NCI-H1694 (cell line): ENCODE measurements at places on chromosomes 6 and 20.

- DNase-seq: no peak
Observed at GRCh38 chr6:14055541-14055940, 62.0 kb upstream of the CD83 start.

- DNase-seq: no peak
Observed at GRCh38 chr6:27777126-27777525, 135.1 kb downstream of the OR2B2 start.

- no peak for DNase-seq
Observed at GRCh38 chr6:145028144-145028818, 707.0 kb downstream of the EPM2A start.

- no peak for DNase-seq
Observed at GRCh38 chr20:53657732-53658131, 64.1 kb upstream of the ZNF217 start.

GRCh38 chr20:5719861-5720403 is 30.3 kb upstream of the SHLD1 start:
- DNase-seq: no peak

DNA sequence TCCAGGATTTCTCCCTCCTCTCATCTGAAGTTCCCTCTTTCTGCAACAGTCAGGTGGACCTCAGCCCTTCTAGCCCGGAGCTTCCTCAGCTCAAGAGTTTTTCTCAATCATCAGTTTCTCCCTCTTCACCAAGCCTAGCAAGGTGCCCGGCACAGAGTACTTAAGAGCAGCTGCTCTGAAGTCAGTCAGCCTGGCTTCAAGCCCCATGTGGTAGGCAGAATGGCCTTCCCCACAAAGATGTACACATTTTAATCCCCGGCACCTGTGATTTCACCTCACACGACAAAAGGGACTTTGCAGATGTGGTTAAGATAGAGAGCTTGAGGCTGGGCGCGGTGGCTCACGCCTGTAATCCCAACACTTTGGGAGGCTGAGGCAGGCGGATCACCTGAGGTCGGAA is 15.1 kb upstream of the RBPJL start:
- no peak for DNase-seq

DNA sequence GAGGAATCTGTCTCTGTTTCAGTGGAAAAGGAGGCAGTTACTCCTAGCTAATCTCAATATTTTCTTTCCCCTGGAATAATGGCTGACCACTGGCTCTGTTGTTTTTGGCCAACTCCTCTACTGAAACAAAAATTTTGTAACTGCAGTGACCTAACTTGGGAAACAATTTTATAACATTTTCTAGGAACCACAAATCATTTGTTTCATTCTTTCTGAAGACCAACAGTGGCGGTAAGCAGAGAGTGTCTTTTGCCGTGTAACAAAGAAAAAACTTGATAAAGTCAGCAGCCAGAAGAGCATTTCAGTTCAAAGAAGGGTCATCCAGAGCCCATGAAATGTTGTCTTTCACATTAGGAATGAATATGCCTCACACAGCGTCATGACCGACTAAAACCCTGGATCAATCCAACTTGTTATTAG is 11.8 kb upstream of the BFSP1 start:
- DNase-seq: no peak

GRCh38 chr20:25254986-25255680 is 7.2 kb downstream of the PYGB start:
- no peak for DNase-seq

DNA sequence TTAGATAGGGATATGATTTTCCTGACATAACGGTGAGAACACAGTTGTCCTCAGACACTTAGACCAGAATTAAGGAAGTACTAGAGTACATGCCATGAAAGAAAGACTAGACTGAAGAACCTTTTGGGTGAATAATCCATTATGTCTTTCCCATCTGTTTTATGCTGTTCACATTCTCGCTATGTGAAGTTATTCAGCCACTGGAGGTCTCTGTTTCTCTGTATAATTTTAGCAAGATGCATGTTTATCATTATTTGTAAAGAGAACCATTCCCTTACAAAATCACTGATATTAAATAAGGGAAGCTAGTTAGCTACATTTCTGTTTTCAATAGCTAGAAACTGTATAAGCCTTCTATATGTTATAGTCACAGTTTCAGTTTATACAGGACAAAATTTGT is 391.9 kb downstream of the CD109 start:
- DNase-seq: no peak

GRCh38 chr20:55790178-55790577 is 215.1 kb downstream of the CBLN4 start:
- no peak for DNase-seq

DNA sequence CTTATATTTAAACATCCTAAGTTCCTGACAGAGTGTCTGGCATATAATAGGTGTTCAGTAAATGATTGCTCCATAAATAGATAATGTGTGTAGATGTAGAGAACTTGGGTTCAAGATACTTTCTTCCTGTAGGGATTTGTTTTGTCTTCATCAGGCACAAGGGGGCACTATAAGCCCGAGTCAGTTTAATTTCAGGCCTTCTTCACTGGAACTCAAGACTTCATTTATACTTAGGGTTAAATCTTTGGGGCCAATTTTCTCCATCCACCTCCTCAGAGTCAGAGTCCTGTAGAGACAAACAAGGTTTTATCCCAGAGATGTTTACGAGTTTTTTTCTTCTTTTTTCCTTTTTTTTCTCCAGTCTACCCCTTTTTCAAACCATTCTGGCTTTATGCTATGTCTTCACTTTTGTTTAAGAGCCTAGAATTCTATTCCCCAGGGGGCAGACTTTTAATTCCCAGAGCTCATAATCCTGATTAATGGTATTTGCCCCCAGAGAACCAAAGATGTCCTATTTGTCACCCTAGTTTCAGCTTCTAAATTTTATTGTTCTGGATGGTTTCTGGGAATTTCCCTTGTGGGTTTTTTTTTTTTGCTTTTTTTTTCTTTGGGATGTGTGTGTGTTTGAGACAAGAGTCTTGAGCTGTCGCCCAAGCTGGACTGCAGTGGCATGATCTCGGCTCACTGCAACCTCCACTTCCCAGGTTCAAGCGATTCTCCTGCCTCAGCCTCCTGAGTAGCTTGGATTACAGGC is 88.4 kb downstream of the HFE start:
- DNase-seq: peak; percentile 7

GRCh38 chr6:67875877-67876383 is 759.2 kb upstream of the ADGRB3 start:
- no peak for DNase-seq

GRCh38 chr6:11209906-11210305 is 22.6 kb downstream of the NEDD9 start:
- no peak for DNase-seq

- no peak for DNase-seq
Observed at GRCh38 chr6:7452898-7453297, 63.3 kb downstream of the RIOK1 start.

GRCh38 chr6:22157233-22157632 is 139.6 kb downstream of the PRL start:
- no peak for DNase-seq

DNA sequence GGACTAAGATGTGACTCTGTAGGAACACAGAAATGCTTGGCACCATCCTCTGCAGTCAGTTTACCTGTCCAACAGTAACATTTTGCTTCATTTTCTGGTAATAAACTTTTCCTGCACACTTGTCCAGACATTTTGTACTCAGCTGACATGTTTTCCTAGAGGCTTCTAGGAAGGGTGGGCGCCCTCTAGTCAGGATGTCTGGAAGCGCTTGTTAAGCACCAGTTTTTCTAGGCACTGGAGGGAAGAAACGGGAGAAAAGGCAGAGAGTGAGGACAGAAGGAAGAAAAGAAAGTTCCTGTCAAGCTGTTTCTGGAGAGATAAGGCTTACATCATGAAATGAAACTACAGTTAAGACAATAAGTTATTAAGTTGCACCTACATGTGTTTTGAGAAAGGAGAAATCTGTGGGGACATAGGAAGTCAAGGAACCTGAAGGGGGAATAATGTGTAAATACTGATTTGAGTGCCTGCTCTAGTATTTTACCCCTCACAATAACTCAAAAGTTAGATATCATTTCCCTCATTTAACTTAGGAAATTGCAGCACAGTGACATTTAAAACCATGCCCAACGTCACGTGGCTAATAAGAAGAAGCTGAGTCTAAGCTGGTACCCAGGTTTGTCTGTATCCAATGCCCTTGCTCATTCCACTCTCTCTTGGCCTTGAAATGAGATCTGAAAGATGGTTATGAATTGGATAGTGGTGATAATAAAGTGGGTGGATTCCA is 42.7 kb upstream of the TNFRSF21 start:
- no peak for DNase-seq

DNA sequence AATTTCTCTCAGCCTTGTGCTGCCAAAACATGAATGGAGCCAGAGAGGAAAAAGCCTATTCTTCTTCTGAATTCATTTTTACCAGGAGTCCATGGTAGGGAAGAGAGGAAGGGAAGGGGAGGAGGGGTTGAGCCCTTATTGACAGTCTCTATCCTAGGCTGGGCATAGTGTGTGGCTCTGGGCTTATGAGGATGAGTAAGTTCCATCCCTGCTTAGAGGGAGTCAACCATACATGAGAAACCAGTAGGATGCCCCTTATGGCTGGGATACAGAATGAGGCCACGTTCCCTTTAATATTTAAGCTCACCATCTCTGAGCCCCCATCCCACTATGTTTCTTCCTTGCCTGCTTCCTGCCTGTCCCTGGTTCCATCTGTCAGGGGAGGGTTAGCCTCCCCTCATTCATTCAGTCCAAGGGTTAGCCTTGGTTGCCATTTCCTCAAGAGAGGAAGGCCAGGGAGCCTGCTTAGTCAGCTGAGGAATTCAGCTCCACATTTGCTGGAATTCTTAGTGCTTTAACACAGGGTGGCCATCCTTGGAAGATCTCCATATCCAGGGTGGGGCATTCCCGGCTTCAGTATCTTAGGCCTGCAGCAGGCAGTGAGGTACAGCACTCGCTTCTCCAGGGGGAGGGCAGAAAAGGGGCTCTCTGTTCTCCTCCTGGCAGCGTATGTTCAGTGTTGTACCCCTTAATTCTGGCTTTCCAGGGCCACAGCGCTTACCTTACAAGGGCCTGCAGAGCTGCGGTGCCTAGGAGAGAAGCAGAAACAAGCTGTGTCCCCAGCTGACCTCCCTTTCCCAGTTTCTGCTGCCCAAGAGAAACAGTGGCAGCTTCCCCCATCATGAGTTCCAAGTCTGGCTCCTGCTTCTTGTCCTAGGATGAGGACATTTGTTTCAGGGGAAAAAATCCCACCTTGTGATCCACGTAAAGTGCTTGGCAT is 12.5 kb downstream of the SIRT5 start:
- DNase-seq: no peak

- DNase-seq: no peak
Observed at GRCh38 chr6:170274713-170275560, 15.9 kb downstream of the DLL1 start.

DNA sequence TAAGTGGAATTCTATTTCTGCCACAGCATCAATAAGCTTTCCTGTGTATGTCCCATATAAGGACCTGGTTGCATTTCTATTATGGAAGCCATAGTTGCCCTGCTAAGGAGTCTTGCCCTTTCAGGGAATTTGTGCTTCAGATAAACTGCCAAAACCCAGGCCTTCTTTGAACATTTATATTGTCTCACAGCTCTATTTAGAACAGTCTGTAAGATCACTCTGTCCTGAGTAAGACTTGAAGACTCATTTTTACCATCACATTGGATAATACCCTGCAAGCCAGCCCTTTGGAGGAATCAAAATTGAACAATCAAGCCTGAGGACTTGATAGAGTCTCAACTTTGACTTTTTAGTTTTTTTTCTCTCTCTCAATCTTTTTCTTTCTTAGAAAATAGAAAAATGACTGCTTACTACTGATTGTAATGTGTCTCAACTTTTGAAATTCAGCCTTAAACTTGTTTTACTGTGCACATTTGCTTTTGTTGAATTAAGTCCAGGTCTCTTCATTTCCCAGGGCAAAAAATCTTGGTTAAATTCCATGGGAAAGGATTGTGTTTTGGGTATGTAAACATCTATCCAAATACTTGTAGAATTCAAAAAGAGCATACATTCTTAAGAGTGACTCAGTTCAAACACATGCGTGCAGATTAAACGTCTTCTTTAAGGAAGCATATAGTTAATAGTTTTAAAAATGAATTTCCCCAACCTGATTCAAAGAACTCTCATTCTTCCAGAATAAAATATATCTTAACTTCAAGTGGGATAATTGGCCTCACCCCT is 91.2 kb downstream of the PLCB1 start:
- no peak for DNase-seq

GRCh38 chr6:106077881-106078280 is 8.3 kb upstream of the PRDM1 start:
- DNase-seq: no peak

DNA sequence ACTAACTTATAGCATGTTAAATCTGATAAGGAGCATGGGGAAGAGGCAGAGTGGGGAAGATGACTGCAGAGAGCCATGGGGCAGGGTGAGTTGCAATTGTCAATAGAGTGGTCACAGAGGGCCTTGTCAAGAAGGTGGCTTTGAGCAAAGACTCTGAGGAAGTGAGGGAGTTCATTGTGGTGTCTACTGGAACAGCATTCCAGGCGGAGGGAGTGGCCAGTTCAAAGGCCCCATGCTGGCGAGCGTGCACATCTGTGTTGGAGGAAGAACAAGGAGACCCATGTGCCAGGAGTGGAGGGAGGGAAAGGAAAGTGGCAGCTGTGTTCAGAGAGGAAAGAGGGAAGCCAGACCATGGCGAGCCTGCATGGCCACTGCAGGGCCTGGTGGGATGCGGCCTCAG is 15.8 kb upstream of the GPR6 start:
- DNase-seq: no peak

DNA sequence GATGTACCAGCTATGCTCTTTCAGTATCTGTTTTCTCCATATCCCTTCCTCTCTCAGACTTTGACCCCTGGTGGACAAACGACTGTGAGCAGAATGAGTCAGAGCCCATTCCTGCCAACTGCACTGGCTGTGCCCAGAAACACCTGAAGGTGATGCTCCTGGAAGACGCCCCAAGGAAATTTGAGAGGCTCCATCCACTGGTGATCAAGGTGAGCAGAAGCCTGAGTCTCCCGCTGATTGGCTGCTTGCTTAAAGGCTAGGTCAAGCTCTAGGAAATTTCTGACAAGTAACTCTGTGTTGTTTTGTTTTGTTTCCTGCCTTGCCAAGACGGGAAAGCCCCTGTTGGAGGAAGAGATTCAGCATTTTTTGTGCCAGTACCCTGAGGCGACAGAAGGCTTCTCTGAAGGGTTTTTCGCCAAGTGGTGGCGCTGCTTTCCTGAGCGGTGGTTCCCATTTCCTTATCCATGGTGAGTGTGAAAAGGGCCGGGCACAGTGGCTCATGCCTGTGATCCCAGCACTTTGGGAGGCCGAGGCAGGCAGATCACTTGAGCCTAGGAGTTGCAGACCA is 28.6 kb downstream of the C6orf89 start:
- no peak for DNase-seq

GRCh38 chr6:148829415-148830101 is 82.7 kb downstream of the UST start:
- no peak for DNase-seq

DNA sequence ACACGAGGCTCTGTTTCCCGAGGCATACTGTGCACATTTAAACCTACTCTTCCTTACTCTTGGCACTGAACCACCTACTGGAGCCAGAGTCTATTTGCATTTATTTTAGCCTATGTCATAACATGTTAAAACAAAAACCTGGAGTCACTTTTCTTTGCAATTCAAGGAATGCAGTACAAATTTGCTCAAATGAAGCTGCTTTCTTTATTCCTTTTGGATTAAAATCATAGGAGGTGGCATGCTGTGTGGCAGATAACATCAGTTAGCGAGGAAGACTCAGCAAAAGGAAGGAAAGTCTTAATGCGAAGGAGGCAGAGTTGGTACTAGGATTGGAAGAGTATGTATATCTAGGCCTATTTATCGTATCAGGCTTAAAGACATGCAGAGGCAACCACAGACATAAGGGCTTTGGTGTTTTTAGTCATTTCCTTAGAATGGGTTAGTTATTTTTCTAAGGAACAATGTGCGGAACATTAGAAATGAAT is 92.9 kb downstream of the SAMD3 start:
- DNase-seq: no peak
